ENCODE measurements at places on chromosomes 11 and 22. TPM values are rescaled to one million over a fixed set of nuclear protein-coding genes. Genes with fewer than 3 reads are reported as not detected.

SCT gene
- total RNA-seq: not detected

CRELD2 gene
- 44.3 TPM for total RNA-seq

WT1 gene
- not detected for total RNA-seq

SF1 gene
- 198 TPM for total RNA-seq

B3GAT3 gene
- 35.3 TPM for total RNA-seq

SIRT3 gene
- total RNA-seq: 14.5 TPM

CALCA gene
- not detected for total RNA-seq

All from chondrocyte (in vitro differentiated cells).